ENCODE measurements at places on chromosomes 13 and 19.

DNA sequence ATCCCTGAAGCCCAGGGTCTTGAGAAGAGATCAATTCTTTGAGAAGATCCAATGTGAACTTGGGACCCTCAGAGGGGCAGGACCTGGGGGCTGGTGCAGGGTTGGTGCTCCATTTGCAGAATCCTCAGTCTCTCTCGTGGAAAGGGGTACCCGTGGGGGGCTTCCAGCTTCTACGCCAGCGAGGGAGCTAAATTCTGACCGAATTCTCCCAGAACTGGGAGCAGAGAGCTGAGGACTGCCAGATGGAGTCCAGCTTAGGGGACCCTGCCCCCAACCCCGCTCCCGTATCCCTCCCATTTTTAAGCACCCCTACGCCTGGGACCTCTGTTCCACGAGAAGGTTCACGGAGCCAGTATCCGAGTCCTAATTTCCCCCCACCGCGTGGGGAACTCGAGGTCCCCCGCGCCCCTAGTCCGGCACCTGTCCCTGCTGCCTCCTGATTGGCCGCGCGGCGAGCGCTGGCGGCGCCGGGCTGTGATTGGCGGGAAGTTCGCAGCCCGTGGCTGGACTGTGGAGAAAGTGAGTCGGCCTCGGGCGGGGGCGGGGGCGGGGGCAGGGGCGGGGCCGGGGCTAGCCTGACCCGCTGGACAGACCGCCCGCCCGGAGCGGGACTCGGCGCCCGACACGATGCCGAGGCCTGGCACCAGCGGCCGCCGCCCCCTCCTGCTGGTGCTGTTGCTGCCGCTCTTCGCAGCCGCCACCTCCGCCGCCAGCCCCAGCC is 4.4 kb upstream of the LTBP4 start:
- DNase-seq: no peak

- DNase-seq: no peak
Measured at GRCh38 chr19:50716178-50717025, 3.2 kb downstream of the SHANK1 start.

DNA sequence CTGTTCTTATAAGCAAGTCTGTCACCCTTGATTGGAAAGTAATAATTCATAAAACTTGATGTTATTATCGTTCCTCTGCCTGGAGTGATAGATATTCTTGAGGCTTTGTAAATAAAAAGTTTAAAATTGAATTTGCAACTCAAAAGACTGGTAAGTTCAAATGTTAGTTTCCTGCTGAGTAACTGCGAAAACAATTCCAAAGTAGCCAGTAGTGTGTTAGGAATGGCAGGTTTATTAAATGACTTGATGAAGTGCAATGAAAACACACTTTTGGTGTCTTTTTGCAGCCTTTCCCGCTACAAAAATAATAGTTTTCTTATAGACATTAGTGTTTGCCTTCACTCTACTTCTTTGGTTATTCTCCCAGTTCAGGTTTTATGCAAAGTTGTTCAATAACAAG is 299.3 kb downstream of the DLEU7 start:
- no peak for DNase-seq

- DNase-seq: no peak
Measured at GRCh38 chr13:74555651-74556420, 421.6 kb upstream of the KLF12 start.

GRCh38 chr13:23516702-23517101 is 53.5 kb upstream of the TNFRSF19 start:
- DNase-seq: no peak

DNA sequence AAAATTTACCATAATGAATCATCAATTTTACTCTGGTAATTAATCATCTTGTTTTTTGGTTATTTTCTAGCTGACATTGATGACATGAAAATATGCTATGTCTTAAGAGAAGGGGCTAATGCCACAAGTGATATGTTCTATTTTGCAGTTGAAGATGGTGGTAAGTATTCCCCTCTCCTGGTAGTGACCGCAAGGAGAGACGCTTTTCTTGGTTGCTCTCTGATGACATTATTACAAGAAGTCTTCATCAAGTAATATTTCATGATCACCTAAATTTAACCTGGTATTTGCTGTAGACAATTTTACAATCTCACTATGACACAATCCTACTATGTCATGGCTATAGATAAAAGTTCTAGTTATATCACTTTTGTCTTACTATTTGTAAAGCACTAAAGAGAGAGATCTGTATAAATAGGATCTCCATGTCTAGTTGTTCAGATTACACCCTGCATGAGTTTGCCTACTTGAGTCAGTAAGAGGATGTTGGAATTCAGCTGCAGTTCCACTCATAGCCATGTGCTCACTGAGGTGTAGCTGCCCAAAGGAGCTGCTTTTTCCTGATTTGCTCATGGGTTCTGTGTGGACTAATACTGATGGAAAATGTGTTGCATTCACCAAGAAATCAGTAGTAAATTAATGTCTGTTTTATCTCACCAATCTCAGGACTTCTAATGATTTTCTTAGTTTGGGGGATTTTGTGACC is 10.9 kb downstream of the FREM2 start:
- DNase-seq: no peak

GRCh38 chr13:76336889-76337844 is 549.0 kb downstream of the KCTD12 start:
- DNase-seq: no peak

GRCh38 chr13:36418022-36418805 is 14.1 kb upstream of the CCNA1 start:
- DNase-seq: no peak

- DNase-seq: no peak
Measured at GRCh38 chr13:104594806-104595205, 1528.6 kb upstream of the SLC10A2 start.

DNA sequence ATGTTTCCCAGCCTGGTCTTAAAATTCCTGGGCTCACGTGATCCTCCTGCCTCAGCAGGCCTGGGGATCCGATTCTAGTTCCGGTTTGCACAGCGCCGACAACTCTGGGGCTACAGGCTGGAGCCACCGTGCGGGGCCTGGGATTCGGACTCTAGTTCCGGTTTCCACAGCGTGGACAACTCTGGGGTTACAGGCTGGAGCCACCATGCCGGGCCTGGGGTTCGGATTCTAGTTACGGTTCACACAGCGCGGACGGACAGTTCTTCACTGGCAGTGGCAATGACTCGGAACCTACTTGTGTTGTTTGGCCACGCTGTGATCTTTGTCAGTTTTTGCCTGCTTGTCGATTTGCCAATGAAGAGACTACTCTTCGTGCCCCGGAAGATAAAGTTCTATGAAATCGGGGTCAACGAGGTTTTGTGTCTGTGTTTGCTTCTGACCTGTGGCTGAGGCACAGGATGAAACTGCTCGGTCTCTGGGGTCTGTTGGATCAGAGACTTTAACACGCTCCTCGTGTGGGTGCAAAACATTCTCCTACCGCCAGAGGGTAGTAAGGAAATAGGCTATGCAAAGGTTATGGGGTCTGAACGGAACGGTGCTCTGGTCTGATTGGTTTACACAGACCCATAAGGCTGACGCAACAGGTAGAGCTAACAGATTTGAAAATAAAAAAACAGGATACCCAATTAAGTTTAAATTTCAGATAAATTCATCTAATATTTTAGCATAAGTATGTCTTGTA is 12.1 kb upstream of the ZSCAN1 start:
- no peak for DNase-seq

DNA sequence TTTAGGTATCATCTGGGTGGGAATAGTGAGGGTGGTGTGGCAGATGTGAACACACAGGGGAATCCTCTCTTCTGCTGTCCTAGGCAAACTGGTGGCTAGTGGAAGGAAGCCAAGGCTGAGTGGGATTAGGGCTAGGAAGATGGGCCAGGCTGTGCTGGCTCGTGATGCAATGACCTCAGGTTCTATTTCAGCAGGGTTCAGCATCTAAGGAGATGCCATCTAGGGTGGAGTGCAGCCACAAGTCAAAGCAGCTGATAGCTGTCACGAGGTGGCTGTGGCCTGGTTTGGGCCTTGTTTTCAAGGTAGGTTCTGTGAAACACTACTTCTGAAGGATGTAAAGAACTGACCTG is 21.6 kb downstream of the ARL11 start:
- no peak for DNase-seq

DNA sequence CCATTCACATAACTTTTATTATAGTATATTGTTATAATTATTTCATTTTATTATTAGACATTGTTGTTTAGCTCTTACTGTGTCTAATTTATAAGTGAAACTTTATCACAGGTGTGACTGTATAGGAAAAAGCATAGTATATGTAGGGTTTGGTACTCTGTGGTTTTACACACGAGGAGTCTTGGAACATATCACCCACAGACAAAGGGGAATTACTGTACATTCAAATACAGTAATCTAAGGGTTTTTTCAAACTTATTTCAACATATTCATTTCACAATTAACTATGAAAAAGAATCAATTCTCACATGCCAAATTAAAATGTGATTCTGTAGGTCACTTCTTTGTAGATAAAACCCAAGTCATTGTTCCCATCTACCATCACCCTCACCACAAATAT is 46.0 kb downstream of the RBM26 start:
- no peak for DNase-seq

- DNase-seq: no peak
Measured at GRCh38 chr19:6768236-6768785, 1.1 kb upstream of the SH2D3A start.

DNA sequence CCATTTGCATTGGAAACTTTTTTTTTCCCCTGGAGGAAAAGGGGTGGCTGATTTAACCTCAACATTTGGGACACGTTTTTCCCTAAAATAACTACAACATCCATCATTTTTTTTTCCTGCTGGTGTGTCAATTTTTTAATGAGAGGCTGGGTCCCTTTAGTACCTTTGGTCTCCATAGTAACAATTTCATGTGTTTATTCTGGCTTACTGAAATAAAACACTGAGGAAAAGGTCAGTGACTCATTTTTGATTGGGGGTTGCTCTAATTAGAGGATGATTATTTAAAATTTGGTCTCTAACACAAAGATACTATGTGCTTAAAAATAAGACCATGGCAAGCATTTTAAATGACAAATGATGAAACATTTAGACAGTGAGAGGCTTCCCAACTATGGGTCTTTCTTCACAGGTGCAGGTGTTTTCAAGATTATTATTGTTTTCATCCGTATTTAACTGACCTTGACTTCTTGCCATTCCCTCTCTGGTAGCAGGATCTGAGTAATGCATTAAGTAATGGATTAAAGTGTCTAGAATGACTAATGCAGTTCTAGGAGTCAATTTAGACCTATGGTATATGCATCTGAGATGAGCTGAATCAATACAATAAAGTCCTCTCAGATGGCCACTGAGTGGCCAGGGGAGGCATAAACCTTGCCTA is 406.4 kb downstream of the KCNRG start:
- no peak for DNase-seq

DNA sequence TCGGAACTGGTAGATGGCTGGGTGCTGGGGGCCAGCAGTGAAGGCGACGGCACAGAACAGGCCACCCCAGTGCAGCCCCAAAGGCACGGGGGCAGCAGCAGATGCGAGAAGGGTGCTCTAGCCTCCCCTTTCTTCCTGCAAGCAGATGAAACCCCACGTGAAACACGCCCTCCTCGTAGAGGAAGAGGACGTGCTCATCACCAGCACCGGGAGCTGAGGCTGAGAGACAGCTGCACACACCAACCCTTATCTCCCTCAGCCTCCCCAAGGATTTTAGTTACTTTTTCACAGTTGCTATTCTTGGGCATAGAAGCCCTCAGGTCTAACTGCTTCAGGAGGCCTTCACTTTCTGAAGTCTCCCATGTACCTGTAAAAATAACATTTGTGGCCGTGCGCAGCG is 11.9 kb downstream of the ZNF787 start:
- no peak for DNase-seq

DNA sequence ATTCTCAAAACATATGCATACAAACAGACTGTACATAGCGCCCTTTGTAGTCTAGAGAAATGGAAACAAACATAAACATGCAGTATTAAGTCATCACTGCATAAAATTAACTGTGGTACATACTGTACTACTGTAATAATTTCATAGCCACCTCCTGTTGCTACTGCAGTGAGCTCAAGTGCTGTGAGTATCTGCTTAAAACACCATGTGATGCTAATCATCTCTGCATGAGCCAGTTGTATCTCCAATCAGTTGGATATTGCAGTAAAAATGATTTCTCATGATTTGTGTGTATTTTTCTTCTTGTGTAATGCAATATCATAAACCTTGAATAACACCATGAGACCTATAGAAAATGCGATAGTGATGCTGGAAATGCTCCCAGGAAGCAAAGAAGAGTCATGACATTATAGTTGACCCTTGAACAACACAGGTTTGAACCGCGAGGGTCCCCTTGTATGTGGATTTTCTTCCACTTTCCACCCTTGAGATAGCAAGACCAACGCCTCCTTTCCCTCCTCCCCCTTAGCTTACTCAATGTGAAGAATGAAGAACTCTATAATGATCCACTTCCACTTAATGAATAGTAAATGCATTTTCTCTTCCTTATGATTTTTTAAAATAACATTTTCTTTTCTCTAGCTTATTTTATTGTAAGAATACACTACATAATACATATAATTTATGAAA is 4.1 kb downstream of the TNFSF13B start:
- DNase-seq: no peak

- DNase-seq: peak; percentile 62
Measured at GRCh38 chr19:47013041-47013517, 6.6 kb upstream of the NPAS1 start.

- DNase-seq: no peak
Measured at GRCh38 chr19:56098731-56099568, 22.1 kb downstream of the ZNF787 start.

GRCh38 chr19:44628793-44629192 is 14.9 kb upstream of the PVR start:
- DNase-seq: no peak

- no peak for DNase-seq
Measured at GRCh38 chr13:110638814-110639806, 23.8 kb downstream of the NAXD start.

DNA sequence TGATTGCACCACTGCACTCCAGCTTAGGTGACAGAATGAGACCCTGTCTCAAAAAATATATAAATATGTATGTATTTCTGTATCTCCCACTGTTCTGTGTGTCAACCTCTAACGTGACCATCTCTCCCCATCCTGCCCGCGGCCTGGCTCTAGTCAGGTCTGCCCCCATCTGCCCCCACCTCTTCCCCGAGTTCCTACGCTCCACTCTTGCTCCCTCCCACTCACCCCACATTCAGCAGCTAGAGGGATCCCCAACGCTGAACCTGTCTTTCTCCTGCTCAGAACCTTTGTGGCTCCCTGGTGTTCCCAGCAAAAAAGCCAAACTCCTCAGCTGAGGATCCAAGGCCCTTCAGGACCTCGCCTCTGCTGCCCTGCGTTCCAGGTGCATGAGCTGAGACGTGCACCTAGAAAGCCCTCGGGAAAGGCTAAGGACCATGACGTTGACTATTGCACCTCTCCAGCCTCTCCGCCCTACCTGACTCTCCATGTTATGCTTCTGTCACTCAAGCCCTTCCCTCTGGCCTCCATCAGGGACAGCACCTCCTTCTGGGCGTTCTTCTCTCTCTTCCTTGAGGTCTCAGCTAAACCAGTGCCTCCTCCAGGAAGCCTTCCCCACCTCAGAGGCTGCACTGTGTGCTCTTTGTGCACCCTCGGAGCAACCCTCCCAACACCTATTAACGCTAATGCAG is 18.1 kb downstream of the AKT2 start:
- DNase-seq: no peak

GRCh38 chr13:23427342-23427843 is 6.1 kb downstream of the SACS start:
- DNase-seq: no peak

Measured in central memory CD8-positive, alpha-beta T cell (primary cell).